ENCODE measurements at places on chromosomes 6 and 20.

DNA sequence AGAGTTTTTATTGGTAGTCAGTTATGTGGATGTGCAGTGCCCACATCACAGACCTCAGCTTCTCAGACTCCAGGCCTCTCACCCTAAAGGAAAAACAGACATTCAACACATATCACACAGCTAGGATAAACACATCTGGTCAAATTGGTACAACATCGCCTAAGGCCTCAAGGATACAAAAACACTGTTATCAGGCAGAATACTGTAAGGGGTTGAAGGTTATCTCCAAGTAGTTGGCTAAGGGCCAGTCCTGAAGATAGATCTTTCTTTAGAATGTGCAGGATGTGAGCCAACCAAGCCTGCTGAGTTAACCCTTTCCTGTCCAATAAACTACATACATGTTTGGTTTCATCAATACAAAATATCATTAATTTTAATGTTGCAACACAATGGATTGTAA is 308.4 kb upstream of the GJE1 start:
- no peak for DNase-seq

DNA sequence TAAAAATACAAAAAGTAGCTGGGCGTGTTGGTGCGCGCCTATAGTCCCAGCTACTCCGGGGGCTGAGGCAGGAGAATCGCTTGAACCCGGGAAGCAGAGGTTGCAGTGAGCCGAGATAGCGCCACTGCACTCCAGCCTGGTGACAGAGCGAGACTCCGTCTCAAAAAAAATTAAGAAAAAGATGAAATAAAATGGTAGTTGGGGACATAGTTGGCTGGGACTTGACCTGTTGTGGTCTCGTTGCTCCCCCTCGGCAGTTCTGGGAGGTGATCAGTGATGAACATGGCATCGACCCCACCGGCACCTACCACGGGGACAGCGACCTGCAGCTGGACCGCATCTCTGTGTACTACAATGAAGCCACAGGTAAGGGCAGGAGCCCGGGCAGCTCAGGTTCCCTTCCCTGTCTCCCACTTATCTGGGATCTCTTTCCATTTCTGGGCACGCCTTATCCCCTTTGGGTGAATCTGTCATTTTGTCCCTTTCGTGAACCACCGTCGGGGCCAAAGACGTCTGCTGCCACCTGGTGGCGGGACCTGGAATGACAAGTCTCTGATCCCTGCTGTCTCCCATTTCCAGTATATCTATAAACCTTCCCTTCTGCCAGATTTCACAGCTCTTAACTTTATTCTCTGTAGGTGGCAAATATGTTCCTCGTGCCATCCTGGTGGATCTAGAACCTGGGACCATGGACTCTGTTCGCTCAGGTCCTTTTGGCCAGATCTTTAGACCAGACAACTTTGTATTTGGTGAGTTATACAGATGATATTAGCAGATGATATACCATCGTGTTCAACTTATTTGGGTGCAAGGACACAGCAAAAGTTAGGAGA is 2.3 kb downstream of the TUBB start:
- DNase-seq: peak; percentile 90

DNA sequence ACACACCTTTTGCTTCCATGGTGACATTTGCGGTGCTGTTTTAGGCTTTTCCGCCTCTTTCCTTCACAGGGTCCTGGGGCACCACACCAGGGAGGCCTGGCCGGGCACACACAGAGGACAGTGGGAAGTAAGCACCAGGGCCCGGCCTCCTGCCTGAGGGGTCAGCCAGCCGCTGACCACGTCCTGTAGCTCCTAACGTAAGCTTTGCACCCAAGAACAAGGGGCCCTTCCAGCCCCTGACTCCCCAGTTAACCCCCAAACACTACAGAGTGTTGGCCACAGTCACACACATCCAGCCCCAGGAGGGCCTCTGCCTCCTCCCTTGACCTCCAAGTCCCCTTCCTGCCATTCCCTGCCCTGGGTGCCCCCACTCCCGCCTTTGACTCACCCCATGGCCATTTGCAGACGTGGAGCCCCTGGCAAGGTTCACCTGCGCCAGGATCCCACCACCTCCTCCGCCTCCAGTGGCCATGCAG is 54.7 kb downstream of the YTHDF1 start:
- no peak for DNase-seq

DNA sequence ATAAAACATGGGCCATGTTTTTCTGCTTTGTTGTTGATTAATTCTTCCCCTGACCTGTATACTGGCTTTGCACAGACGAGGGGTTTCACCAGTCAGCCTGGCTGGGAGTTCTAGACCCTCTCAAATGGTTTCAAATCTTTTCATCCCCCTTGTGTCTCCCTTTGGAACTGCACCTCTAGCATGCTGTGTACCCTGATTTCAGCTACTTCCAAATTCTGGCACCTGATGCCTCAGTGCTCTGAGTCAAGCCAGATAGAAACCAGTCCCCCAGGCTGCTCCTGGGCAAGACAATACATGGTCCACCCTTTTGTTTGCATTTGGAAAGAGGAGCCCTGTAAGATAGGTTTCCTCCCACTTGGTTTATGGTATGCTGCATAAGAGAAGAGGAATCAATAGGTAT is 290.2 kb downstream of the BTBD3 start:
- DNase-seq: peak; percentile 54

DNA sequence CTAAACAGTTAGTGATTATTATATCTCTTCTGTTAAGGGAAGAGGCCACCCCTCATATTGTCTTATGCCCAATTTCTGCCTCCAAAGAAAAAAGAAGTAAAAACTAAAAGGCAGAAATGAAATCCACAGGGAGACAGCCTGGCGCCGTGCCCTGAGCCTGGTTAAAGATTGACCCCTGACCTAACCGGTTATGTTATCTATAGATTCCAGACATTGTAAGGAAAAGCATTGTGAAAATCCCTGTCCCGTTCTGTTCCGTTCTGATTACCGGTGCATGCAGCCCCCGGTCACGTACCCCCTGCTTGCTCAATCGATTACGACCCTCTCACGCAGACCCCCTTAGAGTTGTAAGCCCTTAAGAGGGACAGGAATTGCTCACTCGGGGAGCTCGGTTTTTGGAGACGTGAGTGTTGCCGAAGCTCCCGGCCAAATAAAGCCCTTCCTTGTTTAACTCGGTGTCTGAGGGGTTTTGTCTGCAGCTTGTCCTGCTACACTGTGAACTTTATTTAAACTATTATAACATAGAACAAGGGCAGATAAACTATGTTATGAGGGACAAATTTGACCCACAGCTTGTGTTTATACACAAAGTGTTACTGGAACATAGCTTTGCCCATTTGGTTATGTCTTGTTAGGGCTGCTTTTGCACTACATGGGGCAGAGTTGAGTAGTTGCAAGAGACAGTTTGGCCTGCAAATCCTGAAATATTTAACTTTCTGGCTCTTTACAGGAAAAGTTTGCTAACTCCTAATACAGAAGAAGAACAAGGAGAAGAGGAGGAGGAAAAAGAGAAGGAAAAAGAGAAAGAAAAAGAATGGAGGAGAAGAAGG is 49.6 kb downstream of the CD24 start:
- DNase-seq: no peak

GRCh38 chr20:35232575-35232974 is 6.1 kb downstream of the MMP24 start:
- DNase-seq: no peak

GRCh38 chr20:46622165-46622564 is 29.1 kb downstream of the SLC13A3 start:
- DNase-seq: no peak

DNA sequence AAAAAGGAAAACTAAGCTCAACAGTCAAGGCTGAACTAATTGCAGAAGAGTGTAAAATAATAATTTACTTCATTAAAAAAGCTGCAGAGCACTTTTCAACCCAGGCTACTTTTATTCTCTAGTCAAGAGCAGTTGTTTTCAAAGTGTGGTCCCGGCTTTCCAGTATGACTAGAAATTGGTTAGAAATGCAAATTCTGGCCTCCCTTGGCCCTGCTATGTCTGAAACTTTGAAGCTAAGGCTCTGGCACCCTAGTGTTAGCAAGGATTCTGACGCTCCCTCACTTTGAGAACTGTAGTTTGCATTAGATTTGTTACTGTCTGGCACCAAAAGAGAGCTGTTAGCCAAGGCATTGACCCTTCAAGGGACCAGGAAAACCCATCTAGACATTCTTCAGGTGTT is 9.5 kb upstream of the NXT1 start:
- no peak for DNase-seq

GRCh38 chr6:18330548-18331081 is 56.5 kb upstream of the RNF144B start:
- DNase-seq: peak; percentile 92

DNA sequence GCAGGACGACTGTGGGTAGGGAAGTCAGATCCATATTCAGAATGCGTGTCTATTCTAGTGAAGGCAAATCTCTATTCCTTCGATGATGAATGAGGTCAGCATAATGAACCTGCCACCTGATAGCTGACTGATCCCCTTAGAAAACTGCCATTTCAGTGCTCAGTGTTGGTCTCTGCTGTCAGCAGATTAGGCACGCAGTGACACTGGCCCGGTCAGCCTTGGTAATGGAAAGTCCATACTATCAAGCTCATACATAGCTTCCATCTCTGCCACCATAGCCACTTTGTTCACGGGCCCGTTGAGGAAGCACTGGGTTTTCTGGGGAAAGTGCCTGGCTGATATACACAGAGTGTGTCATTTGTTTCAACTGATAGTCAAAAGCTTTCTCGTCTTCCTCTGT is 54.0 kb downstream of the C6orf52 start:
- DNase-seq: no peak

GRCh38 chr6:8201679-8202078 is 99.3 kb upstream of the EEF1E1 start:
- no peak for DNase-seq

- no peak for DNase-seq
Measured at GRCh38 chr20:39245685-39246311, 283.7 kb downstream of the DHX35 start.

DNA sequence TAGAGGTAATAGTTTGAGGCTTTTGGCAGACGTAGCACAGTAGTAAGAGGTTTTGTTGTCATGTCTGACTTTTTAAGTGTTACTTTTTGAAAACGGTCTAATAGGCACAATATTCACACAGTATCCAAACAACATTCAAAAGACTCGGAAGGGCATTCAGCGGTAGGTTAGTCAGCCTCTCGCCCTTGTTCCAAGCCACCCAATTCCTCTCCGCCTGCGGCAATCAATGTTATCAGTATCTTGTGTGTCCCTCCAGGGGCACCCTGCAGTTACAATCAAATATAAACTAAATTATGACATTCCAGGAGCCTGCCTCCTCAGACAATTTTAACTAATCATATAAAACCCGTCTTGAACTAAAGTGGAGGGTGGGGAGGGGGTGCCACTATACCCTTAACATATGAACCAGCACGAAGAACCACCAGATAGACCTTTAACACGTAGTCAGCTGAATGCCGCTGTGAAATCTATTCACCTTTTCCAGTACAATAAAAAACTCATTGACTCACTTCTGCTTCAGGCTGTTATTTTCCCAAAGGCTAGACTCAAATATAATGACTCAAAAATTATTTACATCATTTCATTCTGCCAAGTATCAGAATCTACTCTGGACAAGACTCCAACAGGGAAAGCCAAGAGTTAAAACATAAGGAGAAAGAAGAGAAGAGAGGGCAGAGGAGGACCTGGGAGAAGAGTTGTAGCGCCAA is 1.6 kb downstream of the TENT5A start:
- DNase-seq: peak; percentile 33

DNA sequence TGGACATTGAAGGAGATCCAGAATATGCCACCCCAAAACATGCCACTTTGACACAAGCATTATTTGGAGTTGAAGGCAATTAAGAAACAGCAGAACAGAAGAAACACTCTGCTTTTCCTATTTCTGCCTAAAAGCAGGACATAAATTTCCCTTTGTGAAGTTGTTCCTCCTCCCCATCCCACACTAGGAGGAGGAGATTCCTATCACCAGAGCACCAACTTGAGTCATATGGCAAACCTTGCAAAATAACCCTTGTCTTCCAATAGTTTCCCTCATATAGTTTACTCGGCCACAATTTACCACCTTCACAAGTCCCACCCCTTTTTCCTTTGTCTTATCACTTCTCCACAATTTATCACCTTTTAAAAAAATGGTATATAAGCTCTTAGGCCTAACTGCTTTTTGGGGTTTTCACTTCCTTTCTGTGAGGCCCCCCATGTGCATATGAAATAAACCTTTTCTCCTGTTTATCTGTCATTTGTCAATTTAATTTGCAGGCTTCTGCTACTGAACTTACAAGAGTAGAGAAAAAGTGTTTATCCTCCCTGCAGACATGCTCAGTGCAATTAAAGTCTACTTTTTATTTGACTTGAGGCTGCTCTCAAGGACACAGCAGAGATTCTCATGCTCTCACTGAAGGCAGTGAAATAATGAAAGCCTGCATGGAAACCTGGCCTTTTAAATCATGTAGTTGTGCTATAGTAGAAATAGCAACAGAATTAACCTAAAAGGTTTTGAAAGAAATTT is 2.8 kb upstream of the RAB23 start:
- DNase-seq: peak; percentile 27

- DNase-seq: no peak
Measured at GRCh38 chr6:163229050-163229449, 185.5 kb upstream of the QKI start.

GRCh38 chr6:45478240-45478639 is 100.5 kb upstream of the SUPT3H start:
- DNase-seq: peak; percentile 64

DNA sequence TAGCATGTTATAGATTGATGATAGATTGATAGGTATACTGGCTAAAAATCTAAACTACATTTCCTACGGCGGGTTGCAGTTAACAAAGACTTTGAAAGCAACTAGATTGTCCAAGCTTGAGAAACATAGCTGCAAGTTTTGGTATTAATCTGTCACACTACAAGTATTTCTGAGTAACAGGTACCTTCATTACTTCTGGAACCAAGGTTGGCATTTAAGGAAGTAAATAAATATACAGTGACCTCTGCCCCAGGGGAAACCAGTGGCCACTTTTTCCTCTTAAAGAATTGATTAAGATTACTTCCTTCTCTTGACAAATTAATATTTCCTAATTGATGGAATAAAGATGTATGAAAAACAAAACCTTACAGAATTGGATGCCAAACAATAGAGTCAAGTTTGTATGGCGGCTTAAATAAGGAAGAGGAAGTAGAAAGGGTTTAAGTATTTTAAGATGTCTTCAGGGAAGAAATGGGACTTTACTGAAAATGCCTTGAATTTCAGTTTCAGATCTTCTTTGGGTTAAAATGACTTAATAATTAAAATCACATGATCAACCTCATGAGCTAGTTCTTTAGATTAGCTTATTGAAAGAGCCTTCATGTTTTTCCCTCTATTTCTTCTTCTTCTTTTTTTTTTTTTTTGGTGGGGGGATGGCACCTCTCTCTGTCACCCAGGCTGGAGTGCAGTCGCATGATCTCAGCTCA is 132.8 kb downstream of the DOK5 start:
- peak; percentile 78 for DNase-seq
